ENCODE measurements at places on chromosomes 12 and 14.

- peak; percentile 87 for DNase-seq
These were observed 36.3 kb upstream of the PNMA1 start for GRCh38 chr14:73750531-73750901.

- DNase-seq: no peak
These were observed 99.1 kb upstream of the MAP1LC3B2 start for GRCh38 chr12:116459916-116460663.

DNA sequence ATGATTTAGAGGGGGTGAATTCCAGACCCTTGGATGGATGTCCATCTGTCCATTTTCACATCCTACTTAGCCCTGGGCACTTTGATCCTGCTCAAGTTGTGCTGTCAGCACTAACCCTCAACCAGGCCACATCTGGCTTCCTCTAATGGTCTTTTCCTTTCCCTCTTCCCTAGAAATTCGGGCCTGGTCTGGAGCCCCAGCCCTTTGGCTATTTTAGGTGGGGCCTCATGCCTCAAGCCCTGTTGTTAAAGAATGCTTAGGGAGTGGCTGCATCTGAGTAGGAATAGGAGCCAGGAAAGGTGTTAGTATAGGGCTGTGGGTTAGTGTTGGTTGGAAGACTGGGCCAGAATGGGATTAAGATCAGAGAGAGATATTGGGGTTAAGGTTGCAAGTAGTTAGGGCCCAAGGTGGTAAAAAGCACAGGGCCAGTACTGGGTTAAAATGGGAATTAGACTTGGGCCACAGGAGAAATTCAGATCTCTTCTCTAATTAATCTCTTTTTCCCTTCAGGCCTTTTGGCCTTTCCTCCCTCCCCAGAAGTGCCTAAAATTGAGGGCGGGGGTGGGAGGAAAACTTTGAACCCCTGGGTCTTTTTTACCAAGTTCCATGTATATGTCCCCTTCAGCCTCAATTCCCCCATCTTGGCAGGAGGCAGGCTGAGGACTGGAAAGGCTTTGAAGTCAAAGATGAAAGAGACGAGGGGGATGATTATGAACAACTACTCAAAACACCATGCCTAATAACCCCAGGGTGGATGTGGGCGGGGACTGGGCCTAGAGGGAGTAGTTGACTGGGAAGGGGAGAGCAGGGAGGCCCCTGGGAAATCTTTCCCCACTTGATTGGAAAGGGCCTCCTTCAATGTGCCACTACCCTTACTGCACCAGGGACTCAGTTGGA is 4.0 kb upstream of the ZNF385A start:
- DNase-seq: no peak

DNA sequence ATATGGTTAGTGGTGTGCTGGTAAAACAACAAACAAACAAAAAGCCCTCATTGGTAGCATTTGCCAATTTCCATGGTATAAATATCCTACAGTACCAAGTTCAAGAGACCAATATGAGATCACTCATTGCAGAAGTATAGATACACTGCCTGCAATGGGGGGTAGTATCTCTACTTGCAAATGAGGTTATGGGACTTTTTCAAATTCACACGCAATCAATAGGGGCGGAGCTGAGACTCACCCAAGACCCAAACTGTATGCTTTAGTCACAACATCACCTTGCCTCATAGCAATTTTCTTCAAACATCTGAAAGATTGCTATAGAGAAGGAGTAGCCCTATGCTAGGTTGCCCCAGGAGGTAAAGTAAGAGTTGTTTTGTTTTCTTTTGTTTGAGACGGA is 93.7 kb downstream of the VCPKMT start:
- no peak for DNase-seq

GRCh38 chr12:94235848-94236247 is 87.5 kb downstream of the PLXNC1 start:
- DNase-seq: no peak

DNA sequence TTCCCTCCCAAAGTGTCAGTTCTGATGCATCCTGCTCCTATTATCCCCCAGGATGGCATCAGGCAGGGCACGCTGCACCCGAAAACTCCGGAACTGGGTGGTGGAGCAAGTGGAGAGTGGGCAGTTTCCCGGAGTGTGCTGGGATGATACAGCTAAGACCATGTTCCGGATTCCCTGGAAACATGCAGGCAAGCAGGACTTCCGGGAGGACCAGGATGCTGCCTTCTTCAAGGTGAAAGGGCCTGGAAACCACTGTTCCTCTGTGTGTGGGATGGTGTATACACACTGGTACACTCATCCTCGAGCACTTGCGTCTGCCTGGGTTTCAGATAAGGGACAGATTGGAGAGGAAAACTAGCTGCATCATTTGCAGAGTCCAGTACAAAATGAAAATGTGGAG is 1.0 kb downstream of the IRF9 start:
- no peak for DNase-seq
